ENCODE measurements at places on chromosomes 12 and 14.

DNA sequence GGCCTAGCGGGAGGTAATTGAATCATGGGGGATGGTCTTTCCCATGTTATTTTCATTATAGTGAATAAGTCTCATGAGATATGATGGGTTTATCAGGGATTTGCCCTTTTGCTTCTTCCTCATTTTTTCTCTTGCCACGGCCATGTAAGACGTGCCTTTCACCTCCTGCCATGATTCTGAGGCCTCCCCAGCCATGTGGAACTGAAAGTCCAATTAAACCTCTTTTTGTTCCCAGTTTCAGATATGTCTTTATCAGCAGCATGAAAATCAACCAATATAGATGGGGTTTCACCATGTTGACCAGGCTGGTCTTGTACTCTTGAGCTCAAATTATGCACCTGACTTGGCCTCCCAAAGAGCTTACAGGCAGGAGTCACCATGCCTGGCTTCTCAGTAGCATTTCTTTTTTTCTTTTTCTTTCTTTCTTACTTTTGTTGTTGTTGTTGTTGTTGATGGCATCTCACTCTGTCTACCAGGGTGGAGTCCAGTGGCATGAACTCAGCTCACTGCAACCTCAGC is 33.2 kb downstream of the TSPAN19 start:
- no peak for DNase-seq

DNA sequence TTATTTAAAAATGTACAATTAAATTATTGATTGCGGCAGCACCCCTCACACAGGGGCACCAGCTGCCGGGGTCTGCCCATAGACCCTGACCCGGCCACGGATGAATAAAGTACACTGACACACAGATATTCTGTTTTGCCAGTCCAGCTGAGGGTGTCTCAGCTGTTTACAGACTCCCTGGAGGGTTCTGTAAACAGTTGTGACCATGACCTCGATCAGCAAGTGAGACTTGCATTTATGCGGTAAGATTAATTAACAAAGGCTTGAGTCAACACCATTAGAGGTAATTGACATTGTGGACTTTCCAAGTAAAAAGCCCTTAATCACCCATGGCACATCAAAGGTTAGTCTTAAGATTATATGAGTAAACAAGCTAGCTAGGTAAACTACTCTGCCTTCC is 94.3 kb downstream of the FUT8 start:
- no peak for DNase-seq

GRCh38 chr12:53190108-53190729 is 9.5 kb upstream of the CSAD start:
- DNase-seq, result peak; percentile 62

GRCh38 chr12:42705863-42706262 is 116.3 kb upstream of the PRICKLE1 start:
- DNase-seq, result no peak

GRCh38 chr12:91072931-91073330 is 15.1 kb upstream of the KERA start:
- DNase-seq, result no peak

GRCh38 chr12:89862511-89863445 is 154.1 kb upstream of the ATP2B1 start:
- DNase-seq, result no peak

DNA sequence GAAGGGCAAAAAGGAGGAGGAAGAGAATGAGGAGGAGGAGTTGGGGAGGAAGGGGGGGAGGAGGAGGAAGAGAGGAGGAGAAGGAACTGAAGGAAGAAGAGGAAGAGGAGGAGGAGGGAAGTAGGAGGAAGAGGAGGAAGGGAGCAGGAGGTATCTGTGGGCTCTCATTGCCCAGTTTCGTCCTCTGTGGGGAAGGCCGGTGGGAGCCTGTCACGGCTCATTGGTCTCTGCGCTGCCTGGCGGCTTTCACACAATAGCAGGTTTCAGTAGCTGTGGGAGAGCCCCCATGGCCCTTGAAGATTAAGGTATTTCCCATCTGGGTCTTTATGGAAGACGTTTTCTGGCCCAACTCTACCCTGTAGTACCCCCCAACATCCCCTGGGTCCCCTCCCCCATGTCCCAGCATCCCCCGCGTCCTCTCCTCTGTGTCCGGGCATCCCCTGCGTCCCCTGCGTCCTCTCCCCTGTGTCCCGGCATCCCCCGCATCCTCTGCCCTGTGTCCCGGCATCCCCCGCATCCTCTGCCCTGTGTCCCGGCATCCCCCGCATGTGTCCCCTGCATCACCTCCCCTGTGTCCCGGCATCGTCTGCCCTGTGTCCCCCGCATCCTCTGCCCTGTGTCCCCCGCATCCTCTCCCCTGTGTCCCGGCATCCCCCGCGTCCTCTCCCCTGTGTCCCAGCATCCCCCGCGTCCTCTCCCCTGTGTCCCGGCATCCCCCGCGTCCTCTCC is 278.2 kb upstream of the SFSWAP start:
- DNase-seq, result no peak

GRCh38 chr12:122067966-122068365 is 10.6 kb upstream of the MLXIP start:
- no peak for DNase-seq

- no peak for DNase-seq
Measured at GRCh38 chr12:116673681-116674111, 64.2 kb downstream of the SPRING1 start.

DNA sequence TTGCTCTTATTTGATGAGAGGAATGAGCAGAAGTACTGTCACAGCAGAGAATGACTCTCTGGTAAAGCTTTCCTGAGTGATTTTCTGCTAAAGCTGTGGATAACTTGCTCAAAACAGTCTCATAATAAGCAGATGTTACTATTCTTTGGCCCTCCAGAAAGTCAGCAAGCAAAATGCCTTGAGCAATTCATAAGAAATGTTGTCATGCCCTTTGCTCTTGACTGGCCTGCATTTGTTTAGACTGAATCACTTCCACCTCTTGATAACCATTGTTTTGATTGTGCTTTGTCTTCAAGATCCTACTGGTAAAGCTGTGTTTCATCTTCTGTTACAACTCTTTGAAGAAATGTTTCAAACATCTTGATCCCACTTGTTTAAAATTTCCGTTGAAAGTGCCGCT is 457.9 kb upstream of the FOXG1 start:
- no peak for DNase-seq

DNA sequence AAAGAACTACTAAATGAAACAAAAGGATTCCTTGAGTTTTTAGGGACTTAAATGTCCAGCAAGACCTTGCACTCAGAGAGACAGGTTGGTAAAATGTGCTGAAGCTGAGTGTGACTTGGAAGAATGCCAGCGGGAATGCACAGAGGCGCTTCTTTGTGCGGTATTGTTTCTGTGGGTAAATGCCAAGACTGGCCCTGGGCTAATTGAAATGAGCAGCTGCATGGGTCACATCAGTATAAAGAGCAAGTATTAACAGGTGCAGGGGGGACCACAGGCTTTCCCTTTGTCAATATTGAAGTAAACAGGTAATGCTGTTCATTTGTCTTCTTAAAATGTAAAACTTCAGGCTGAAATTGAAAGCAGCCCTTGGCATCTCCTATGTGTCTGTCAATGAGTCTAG is 74.3 kb downstream of the LMO3 start:
- DNase-seq, result no peak

DNA sequence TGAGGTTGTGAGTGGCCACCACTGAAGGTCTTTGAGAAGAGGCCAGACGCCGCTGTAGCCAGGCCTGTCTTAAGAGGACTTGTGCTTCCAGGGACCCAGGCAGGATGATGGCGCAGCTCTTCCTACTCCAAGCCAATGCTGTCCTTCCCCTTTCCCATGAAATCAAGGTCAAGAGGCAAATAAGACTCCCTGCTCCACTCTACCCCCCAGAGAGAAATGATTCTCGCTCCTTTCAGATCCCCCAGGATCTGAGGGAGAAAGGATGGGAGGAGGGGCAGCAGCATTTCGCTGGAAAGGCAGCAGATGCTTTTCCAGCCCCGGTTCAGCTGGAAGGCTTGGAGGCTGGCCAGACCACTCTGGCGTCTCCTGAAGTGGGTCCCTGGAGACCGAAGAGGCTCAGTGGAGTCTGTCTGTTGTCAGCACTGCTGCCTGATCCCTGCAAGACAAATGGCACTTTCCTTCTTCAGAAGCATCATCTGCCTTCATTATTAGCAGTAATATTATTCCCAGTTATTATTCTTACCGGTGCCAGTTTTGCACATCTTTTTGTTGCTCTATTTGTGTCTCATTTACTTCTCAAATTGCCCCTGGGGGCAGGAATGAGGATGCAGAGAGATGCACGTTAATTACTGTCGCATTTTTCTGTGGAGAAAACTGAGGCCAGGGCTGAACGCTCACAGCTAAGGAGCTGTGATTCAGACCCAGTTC is 51.4 kb downstream of the C14orf132 start:
- DNase-seq, result peak; percentile 64

DNA sequence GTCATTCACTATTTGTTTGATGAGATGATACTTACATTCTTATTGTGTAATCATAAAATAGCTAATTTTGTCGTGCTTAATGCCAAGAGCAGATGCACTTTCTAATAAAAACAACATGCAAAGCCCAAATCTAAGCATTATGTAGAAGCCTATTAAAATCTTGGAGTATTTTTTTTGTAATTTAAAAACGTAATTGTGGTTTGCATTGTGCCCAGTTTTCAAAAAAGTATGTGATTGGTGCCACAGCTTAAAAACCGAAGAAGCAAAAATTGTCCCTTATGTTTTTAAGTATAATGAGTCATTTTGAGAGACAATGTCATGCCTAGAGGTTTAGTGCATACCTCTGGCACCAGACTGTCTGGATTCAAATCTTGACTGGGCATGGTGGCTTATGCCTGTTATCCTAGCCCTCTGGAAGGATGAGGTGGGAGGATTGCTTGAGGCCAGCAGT is 464.8 kb upstream of the RGS6 start:
- DNase-seq, result no peak

GRCh38 chr12:3302401-3303041 is 188.5 kb upstream of the PRMT8 start:
- DNase-seq, result no peak

GRCh38 chr14:76595266-76595665 is 166.0 kb upstream of the VASH1 start:
- DNase-seq, result no peak

GRCh38 chr14:64698903-64699302 is 5.3 kb upstream of the PLEKHG3 start:
- no peak for DNase-seq

DNA sequence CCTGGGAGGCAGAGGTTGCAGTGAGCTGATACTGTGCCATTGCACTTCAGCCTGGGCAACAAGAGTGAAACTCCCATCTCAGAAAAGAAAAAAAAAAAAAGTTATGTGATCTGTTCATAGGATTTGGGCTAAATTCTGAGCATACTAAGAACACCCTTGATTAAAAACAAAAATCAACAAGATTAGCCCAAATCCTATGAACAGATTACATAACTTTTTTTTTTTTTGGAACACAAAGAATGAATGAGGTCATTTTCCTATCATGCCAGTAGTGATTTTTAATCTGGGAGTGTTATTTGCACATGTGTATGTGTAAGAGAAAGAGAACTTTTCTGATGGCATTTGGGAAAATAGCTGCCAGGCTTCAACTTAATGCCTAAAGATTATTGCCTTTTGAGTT is 208.7 kb downstream of the ERC1 start:
- DNase-seq, result no peak

Data from WERI-Rb-1 (cell line).